ENCODE measurements at places on chromosomes 7 and 10.

- no peak for DNase-seq
Observed at GRCh38 chr10:117418121-117418520, 42.9 kb upstream of the PDZD8 start.

GRCh38 chr7:51467384-51468017, 150.9 kb upstream of the COBL start:
- DNase-seq, result no peak

- no peak for DNase-seq
Observed at GRCh38 chr7:99476107-99476506, 3.4 kb downstream of the ZNF789 start.

DNA sequence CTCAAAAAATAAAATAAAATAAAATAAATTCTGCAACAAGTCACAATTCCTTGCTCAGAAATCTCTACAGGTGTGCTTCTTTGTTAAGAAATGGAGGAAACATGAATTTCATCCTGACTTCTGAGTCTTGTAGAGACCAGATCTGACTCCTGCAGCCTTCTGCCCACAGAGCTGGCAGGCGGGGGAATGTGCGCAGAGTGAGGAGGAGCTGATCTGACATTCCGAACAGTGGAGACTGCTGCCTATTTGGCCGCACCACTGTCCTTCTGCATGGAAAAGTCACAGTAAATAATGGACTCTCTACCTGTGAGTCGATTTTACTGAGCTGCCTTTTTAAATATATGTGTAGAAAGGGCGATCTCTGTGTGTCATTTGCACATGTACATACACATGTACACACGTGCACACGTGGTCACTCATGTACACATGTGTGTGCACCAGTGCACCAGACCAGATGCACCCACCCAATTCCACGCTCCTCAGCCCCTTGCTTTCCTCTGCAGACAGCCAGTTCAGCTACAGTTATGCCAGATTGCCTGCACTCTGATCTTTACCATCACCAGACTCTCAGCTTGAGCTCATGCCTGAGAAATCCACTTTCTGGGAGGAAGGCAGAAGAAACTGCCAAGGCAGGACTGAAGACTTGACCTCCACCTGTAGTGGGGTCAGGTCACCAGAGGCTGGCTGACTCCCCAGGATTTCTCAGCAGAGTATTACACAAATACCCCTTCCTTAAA, 54.9 kb downstream of the IKZF1 start:
- DNase-seq, result no peak

DNA sequence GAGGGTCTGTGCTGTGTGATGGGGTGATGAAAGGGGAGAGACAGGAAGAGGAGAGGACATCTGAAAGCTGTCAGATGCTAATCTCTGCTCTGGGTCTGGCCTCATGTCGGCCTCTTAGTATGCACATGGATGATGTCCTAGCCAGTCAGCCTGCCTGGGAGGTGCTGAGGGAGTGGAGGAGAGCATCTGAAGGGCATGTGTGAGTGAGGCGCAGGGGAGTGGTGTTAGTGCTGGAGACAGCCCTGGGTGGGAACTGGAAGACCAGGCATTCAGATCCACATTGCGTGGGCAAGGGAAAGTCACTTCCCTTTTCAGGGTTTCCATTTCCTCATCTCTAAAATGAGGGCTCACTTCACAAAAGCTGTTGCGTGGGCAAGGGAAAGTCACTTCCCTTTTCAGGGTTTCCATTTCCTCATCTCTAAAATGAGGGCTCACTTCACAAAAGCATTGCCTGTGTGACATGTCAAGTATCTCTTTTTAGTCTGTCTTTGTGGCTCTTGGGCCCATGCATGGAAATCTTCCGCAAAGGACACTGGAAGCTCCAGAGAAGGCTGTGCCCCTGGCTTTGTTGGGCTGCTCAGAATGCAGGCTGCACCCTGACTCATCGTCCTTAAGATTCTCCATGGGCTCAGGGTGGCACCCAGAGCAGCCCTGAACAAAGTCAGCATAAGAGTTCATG, 10.0 kb downstream of the SFTPD start:
- no peak for DNase-seq

- no peak for DNase-seq
Observed at GRCh38 chr10:106917452-106918055, 247.0 kb downstream of the SORCS1 start.

- DNase-seq, result no peak
Observed at GRCh38 chr7:136496551-136496950, 371.9 kb upstream of the CHRM2 start.

- DNase-seq, result no peak
Observed at GRCh38 chr7:132053871-132054270, 497.4 kb upstream of the PODXL start.

DNA sequence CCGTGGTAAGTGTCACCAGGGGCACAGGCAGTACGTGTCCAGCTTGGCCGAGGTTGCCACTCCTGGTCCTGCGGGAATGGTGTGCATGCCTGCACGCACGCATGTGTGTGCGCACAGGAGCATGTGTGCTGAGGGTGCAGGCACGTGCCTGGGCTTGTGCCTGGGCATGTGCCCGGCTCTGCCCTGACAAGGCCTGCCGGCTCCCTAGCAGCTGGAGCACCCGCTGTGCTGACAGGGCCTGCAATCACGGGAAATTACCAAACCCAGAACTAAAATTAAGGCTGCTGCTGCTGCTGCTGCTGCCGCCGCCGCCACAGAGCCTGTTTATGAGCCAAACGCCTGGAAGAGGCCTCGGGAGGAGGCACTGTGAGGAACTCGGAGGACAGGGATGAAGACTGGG, 28.7 kb downstream of the GHRHR start:
- no peak for DNase-seq

GRCh38 chr7:3367261-3367660, 66.2 kb downstream of the SDK1 start:
- DNase-seq, result no peak

- DNase-seq, result no peak
Observed at GRCh38 chr10:67385089-67385488, 310.9 kb downstream of the CTNNA3 start.

GRCh38 chr10:131381576-131381975, 70.1 kb upstream of the TCERG1L start:
- no peak for DNase-seq

DNA sequence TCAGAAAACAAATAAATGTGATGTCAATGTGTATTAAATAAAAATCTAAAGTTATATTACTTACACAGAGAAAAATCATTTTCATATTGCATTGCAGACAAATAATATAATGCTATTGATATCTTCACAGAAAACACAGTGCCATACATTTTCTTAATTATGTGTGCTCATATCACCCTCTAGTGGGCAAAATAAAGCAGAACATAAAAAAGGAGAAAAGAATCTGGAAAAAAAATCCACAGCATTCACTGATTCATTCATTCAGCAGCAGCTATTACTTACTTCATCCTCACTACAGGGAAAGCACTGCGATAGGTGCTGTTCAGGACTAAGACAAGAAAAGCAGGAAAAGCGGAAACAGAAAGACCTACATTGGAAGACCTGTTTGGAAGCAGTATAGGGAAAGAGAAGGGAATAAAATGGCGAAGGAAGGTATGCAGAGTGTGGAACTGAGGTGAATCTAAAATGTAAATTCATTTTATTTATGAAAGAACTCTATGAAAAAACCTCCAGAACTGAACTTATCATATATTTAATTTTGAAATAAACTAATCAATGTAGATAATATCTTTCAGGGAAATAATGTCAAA, 73.2 kb downstream of the POT1 start:
- no peak for DNase-seq

DNA sequence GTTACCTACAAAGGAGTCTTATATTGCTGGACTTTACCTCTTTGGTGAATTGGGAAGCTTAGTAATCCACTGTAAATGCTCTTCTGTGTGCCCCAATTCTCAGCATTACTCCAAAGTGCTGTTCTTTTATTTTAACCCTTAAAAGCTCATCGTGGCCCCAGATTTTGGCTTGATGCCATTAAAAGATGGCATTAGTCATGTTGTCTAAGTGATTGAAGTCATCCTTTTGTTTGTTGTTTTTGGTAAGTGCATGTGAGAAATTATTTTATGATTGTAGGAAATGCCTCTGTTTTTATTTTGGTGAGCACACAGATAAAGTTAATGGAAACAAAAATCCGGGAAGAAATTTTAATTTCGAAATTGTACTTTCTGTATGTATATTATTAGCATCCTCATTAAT, 82.5 kb upstream of the GATA3 start:
- no peak for DNase-seq

GRCh38 chr7:130433301-130433700, 7.5 kb downstream of the CEP41 start:
- no peak for DNase-seq

DNA sequence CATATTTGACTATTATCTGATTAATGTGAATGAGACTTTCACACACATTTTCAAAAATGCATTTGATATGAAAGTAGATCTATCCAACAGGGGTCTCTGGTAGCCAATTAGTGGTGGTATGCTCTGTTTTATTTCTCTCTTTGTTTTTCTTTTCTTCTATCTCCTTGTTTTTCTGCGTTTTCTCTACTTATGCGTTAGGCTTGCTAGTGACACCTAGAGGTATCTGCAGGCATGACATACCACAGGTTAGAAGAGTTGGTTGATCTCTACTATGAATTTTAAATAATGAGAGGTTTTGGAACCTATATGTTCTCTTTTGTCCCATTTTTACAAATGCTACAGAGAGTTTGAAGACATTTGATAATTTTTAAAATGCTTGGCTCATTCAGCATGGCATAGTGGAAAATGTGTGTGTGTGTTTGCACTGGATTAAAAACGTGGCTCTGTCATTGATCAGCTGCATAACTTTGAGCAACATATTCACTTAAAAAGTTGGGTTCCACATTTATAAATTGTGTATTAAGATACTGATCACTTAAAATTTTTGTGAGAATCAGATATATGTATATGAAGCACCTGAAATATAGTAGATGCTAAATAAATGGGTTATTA, 28.1 kb upstream of the PLXDC2 start:
- DNase-seq, result no peak

- no peak for DNase-seq
Observed at GRCh38 chr7:143936087-143937009, 1.3 kb downstream of the OR2F2 start.

- DNase-seq, result no peak
Observed at GRCh38 chr10:33193701-33194521, 140.6 kb downstream of the NRP1 start.

GRCh38 chr10:58457761-58458616, 54.7 kb upstream of the BICC1 start:
- DNase-seq, result no peak

GRCh38 chr7:65216469-65216868, 157.2 kb upstream of the ZNF92 start:
- DNase-seq, result no peak

GRCh38 chr10:62244785-62245467, 23.7 kb downstream of the RTKN2 start:
- DNase-seq, result no peak

DNA sequence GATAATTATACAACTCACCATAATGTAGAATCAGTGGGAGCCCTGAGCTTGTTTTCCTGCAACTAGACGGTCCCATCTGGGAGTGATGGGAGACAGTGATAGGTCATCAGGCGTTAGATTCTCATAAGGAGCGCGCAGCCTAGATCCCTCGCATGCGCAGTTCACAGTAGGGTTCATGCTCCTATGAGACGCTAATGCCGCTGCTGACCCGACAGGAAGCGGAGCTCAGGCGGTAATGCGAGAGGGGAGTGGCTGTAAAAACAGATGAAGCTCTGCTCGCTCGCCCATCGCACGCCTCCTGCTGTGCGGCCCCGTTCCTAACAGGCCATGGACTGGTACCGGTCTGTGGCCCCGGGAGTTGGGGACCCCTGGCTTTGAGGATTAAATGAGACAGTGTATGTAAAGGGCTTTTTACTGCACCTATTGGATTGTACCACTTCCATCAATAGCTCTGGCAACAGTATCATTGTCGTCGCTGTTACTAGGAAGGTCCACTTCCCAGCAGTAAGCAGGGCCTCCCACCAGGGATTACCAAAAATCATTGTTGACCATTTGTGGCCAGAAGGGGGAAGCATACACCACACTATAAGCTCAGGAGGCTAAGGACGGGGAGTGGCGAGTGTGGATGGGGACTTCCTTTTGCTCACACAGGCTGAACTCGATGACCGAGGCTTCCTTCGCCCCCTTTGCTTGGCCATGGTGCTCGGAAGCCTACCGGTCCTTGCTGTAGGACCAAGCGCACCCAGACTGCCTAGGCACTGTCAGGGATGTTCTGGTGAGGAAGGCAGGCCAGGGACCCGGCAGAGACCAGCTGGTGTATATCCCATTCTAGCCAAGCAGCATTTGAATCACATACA, 26.4 kb downstream of the AKR1B1 start:
- DNase-seq, result peak; percentile 28

GRCh38 chr7:139748373-139748765, 29.4 kb downstream of the HIPK2 start:
- no peak for DNase-seq

GRCh38 chr10:6013413-6014192, 36.3 kb upstream of the IL15RA start:
- no peak for DNase-seq
